ENCODE measurements at places on chromosomes 2 and 18. TPM values are rescaled to one million over a fixed set of nuclear protein-coding genes. Genes with fewer than 3 reads are reported as not detected.

DNA sequence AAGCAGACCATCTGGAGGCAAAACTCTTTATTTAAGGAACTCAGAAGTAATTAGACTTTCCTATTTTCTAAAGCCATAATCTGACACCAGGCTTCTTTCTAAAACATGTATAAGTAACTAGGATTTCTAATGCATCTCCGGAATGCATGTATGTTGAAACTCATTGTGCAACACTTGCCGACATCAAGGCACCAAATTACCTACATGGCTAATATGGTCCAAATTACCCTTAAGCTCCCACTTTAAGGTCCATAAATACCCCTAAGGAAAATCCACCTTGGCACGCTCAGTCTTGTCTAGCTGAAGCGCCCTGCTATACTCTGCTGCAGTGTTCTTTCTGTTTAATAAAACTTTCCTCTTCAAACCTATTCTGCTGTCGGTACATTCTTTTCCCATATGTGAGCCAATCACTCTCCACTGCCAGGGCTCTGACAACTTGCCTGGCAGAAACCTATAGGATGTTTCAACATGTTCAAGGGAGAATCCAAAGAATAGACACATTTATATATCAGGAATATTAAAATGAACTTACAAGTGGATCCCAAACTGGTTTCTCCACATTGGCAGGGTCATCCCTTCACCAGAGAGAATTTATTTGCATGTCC is 171.9 kb downstream of the GALNT1 start:
- DNase-seq, result no peak
- no peaks in the 10 kb centered on the region for H3K36me3 ChIP-seq
- peaks cover 16% of the 10 kb centered on the region for H3K27me3 ChIP-seq
- H3K4me3 ChIP-seq, result no peak overlapping the region
- no peak overlapping the region for H3K27ac ChIP-seq
- H3K4me1 ChIP-seq, result no peaks in the 10 kb centered on the region

DNA sequence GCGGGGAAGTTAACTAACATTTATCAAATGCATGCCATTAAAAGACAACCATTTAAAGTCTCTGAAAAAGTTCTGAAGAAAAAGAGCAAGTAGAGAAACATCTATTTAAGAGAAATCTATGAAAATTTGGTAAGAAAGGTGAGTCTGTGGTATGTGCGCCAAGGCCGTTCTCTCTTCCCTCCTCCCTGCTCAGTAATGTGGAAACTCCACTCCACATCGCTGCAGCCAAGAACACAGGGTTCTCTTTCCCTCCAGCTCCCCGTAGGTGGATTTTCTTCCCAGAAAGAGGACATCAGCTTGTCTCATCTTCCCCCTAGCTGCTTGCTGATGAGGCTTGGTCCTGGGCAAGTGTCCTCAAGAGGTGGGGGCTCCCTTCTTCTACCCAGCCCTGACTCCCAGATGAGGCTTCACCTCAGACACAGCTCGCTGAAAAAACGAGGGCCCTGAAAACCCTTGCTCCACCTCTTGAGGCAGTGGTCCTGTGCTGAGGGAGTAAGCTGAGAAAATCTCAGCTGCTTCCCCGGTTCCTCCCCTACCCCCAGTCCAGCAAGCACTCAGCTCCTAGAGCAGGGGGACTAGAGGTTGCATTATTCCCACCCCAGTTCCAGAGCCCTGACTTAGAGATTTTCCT is 45.8 kb upstream of the PTPRM start:
- no peaks in the 10 kb centered on the region for H3K27me3 ChIP-seq
- no peak overlapping the region for H3K4me3 ChIP-seq
- no peak for DNase-seq
- no peak overlapping the region for H3K27ac ChIP-seq
- no peaks in the 10 kb centered on the region for H3K36me3 ChIP-seq

DNA sequence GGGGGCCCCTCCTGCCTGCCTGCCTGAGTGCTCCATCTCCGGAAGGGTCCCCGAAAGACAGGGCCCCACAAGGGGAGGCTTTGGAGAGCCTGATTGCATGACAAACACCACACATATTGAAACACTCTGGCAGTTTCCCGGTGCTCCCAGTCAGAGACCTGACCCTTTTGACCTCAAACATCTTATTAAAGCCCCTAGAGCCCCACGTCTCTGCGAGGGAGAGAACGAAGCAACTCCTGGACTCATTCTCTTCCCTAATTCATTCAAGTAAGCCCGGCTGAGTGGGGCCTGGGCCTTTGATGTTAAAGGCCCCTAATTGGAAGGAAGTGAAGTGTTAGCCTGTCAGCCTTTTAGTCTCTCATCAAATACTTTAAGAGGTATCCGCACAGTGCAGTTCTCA is 335.6 kb downstream of the CYRIA start:
- no peak for DNase-seq
- no peak overlapping the region for H3K4me3 ChIP-seq
- no peaks in the 10 kb centered on the region for H3K27me3 ChIP-seq
- no peaks in the 10 kb centered on the region for H3K36me3 ChIP-seq
- no peaks in the 10 kb centered on the region for H3K4me1 ChIP-seq

GRCh38 chr2:72924353-72925240 is 7.3 kb downstream of the EMX1 start:
- no peak overlapping the region for H3K27ac ChIP-seq
- H3K4me3 ChIP-seq, result peak overlapping the region; percentile 65
- no peaks in the 10 kb centered on the region for H3K36me3 ChIP-seq
- peak; percentile 68 for DNase-seq
- H3K4me1 ChIP-seq, result peaks cover 12% of the 10 kb centered on the region

- DNase-seq, result no peak
- peaks cover 7% of the 10 kb centered on the region for H3K27me3 ChIP-seq
- no peaks in the 10 kb centered on the region for H3K36me3 ChIP-seq
- no peak overlapping the region for H3K4me3 ChIP-seq
These were observed 259.8 kb upstream of the RASGRP3 start for GRCh38 chr2:33216508-33217182.

DNA sequence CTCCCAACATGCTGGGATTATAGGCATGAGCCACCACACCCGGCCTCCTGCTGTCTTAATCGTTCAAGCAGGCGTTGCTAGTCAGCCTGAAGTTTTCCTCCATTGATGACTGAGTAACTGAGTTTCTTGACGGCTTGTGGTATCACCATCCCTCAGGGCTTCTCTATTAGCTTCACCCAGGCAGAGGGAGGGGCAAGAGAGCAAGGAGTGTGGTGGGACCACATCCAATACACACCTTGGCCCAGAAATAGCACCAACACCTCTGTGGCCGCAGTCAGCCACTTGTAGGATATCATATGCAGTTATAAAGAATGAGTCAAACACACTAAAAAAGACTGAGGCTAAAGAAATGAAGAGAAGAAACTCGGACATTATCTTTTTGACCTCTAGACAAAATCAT is 1009.4 kb upstream of the CELF4 start:
- peaks cover 11% of the 10 kb centered on the region for H3K4me1 ChIP-seq
- H3K4me3 ChIP-seq, result no peak overlapping the region
- DNase-seq, result no peak
- H3K27me3 ChIP-seq, result no peaks in the 10 kb centered on the region

GRCh38 chr2:121104721-121105141 is 180.3 kb downstream of the TFCP2L1 start:
- no peaks in the 10 kb centered on the region for H3K4me1 ChIP-seq
- H3K4me3 ChIP-seq, result no peak overlapping the region
- H3K27me3 ChIP-seq, result peaks cover 2% of the 10 kb centered on the region
- no peaks in the 10 kb centered on the region for H3K36me3 ChIP-seq

DNA sequence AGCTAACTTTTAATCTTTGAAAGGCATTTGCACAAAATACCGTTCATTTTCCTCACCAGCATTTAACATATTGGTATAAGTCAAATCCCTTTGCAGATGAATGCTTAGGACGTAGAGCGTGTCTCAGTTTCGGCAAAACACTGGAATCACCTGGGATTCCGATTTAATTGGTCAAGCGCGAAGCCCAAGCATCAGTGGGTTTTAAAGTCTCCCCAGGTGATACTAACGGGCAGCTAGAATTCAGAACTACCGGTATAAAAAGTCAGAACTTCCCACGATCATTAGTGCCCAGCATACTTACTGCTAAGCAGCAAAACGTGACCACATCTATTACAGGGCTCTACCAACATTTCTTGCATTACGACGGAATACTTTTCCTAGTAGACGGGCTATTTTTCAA is 24.6 kb downstream of the ALPK2 start:
- no peak for DNase-seq
- no peak overlapping the region for H3K4me3 ChIP-seq
- H3K36me3 ChIP-seq, result no peaks in the 10 kb centered on the region
- H3K27ac ChIP-seq, result no peak overlapping the region
- H3K4me1 ChIP-seq, result peaks cover 13% of the 10 kb centered on the region
- H3K27me3 ChIP-seq, result no peaks in the 10 kb centered on the region

DNA sequence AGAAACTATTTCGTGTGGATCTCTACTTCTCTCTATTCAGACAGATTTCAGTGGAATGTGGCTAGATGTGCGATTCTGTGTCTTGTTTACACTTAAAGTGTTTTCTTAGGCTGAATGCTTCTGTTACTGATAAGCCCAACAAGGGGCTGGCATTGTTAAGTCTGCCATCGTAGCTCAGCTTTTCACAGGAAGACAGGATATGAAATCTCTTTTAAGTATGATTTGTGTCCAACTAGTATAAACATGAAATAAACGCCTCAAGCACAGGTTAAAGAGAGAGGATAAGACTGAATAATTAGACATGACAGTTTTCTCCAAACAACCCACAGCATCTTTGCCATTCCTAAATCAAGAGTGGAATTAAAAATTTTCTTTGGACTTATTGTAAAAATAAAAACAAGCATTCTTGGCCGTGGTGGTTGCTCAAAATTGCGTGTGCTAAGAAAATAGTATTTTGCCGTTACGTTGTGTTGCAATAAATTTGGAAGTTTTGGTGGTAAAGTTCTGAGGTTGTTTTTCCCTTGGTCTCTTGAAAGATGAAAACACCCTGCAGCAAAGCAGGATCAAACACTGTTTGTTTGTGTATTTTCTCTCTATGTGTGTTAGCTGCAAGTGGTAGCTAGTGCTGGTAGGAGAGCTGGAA is 1.0 kb downstream of the VIT start:
- no peak overlapping the region for H3K27ac ChIP-seq
- H3K4me3 ChIP-seq, result no peak overlapping the region
- H3K27me3 ChIP-seq, result peaks cover 15% of the 10 kb centered on the region
- no peaks in the 10 kb centered on the region for H3K36me3 ChIP-seq
- no peaks in the 10 kb centered on the region for H3K4me1 ChIP-seq

DNA sequence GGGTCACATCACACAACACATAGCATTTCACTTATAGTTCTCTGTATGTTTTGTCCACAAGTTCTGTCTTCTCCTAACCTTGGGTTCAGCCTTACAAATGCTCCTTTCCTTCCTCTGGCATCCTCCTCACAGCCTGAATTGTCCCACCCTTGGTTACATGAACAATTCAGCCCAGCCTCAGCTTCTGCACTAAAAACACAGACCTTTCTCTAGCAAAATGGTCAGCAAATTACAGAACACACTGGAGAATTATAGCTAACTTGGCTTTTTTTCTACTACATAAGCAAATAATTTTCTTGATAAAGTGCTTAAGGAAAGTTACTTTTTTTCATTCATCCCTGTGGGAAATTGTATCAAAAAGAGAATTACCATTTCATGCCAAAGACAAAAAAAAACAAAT is 94.8 kb upstream of the COL5A2 start:
- no peak for DNase-seq
- H3K27me3 ChIP-seq, result no peaks in the 10 kb centered on the region
- no peak overlapping the region for H3K4me3 ChIP-seq
- H3K27ac ChIP-seq, result no peak overlapping the region

DNA sequence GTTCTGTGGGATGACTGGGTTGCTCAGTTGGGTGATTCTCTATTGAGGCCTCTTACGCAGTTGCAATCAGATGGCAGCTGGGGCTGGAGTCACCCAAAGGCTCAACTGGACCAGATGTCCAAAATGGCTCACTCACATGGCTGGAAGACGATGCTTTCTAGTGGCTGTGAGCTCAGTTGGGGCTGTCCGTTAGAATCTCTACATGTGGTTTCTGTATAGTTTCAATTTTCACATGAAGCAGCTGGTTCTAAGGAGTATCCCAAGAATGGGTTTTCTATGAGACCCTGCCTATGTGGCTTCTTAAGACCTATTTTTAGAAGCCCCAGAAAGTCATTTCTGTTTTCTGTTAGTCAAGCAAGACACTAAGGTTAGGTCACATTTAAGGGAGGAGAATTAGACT is 4.4 kb downstream of the XRCC5 start:
- H3K36me3 ChIP-seq, result peaks cover 56% of the 10 kb centered on the region
- H3K4me1 ChIP-seq, result peaks cover 65% of the 10 kb centered on the region
- no peak for DNase-seq
- H3K27ac ChIP-seq, result peak overlapping the region; percentile 81
- H3K4me3 ChIP-seq, result peak overlapping the region; percentile 41
- no peaks in the 10 kb centered on the region for H3K27me3 ChIP-seq

- no peaks in the 10 kb centered on the region for H3K4me1 ChIP-seq
- peaks cover 2% of the 10 kb centered on the region for H3K27me3 ChIP-seq
- no peak overlapping the region for H3K4me3 ChIP-seq
- no peak for DNase-seq
- no peak overlapping the region for H3K27ac ChIP-seq
These were observed 32.1 kb upstream of the PAX3 start for GRCh38 chr2:222330910-222331309.

GRCh38 chr2:29687121-29687520 is 234.3 kb downstream of the ALK start:
- H3K36me3 ChIP-seq, result no peaks in the 10 kb centered on the region
- no peaks in the 10 kb centered on the region for H3K4me1 ChIP-seq
- H3K4me3 ChIP-seq, result no peak overlapping the region

DNA sequence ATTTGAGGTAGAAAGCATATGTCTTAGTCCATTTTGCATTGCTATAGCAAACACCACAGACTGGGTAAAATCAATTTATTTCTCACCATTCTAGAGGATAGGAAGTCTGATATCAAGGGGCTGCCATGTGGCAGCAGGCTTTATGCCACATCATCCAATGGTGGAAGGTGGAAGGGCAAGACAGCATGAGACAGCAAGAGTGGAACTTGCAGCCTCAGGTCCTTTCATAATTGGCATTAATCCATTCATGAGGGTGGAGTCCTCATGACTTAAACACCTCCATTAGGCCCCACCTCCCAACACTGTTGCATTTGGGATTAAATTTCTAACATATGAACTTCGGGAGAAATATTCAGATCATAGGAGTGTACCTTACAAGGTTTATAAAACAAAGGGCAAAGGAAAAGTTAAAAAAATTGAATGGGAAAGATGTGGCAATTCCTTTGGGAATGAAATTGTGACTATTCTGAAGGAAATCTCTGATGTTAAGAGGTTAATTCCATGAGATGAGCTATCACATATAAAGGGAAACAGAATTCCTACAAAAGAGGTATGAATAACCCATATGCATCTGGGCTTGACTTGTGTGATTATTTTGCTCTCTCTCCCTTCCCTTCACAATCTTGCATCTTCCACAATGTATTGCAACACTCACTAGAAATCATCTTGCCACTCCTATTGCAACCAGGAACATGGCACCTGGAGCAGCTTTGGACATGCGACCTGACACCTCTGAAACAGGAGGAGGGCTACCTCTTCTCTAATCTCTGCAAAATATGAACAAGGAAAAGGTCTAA is 507.8 kb downstream of the EPHA4 start:
- no peaks in the 10 kb centered on the region for H3K4me1 ChIP-seq
- no peaks in the 10 kb centered on the region for H3K36me3 ChIP-seq
- H3K27me3 ChIP-seq, result no peaks in the 10 kb centered on the region
- no peak for DNase-seq
- H3K4me3 ChIP-seq, result no peak overlapping the region

GRCh38 chr2:28997237-28997846 is 16.2 kb downstream of the TOGARAM2 start:
- H3K27ac ChIP-seq, result no peak overlapping the region
- H3K27me3 ChIP-seq, result no peaks in the 10 kb centered on the region
- no peaks in the 10 kb centered on the region for H3K36me3 ChIP-seq

GKN1 gene
- not detected for total RNA-seq

TEX261 gene
- 55.5 TPM for total RNA-seq

CRYBA2 gene
- not detected for total RNA-seq

TMEM18 gene
- total RNA-seq, result 31.3 TPM

OSR1 gene
- not detected for total RNA-seq
